ENCODE measurements at places on chromosomes 7 and 10. TPM values are rescaled to one million over a fixed set of nuclear protein-coding genes. Genes with fewer than 3 reads are reported as not detected.

ANXA8L1 gene
- total RNA-seq = not detected

- DNase-seq = no peak
Measured at GRCh38 chr7:107105591-107106245, 61.2 kb downstream of the PRKAR2B start.

HNRNPF gene
- total RNA-seq = 103 TPM

DNA sequence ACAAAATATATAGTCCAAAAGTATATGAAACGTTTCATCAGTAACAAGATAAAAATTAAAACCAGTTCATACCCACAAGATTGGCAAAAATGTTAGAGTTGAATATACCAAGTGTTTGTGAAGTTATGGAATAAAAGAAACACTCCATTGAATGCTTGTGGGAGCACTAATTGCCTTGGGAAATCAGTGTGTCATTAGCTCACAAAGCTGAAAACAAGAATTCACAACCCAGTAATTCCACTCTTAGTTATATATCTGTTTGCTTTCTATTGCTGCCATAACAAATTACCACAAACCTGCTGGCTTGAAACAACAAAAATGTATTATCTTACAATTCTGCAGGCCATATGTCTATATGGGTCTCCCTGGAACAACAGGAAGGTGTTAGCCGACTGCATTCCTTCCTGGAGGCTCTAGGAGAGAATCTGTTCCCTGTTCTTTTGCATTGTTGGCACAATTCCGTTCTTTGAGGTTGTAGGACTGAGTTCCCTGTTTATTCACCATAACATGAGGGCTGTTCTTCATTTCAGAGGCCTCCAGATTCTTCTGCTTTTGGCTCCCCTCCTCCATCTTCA lies 45.7 kb downstream of the SEM1 start:
- no peak for DNase-seq

GRCh38 chr7:32586291-32587221 lies 91.3 kb downstream of the AVL9 start:
- DNase-seq = no peak

CFAP43 gene
- total RNA-seq = 0.19 TPM

FLNC gene
- 245 TPM for total RNA-seq

All from aorta (tissue), 5 donors.